ENCODE measurements at places on chromosomes 13 and 19.

DNA sequence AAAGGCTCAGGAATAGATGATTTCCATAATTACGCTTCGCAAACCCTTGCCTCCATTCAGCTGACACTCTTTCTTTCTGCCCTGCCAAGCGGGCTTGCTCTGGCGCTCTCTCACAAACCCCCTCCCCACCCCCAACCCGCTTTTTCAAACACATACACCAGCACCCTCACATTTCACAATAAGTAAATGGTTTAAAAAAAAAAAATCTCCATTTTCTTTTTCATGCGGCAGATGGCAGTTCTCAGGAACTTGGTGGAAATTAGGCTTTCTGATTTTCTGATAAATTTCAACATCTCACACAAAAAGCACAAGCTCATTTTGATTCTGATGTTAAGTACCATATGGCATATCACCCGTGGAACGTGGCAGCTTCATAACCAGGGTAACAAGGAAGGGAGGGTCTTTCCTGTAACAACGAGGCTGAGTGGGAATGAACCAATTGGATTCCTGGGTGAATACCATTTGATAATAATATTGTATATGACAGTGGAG lies 43.8 kb downstream of the C13orf42 start:
- DNase-seq = peak; percentile 88

GRCh38 chr13:42796747-42797356 lies 15.5 kb downstream of the FAM216B start:
- no peak for DNase-seq

DNA sequence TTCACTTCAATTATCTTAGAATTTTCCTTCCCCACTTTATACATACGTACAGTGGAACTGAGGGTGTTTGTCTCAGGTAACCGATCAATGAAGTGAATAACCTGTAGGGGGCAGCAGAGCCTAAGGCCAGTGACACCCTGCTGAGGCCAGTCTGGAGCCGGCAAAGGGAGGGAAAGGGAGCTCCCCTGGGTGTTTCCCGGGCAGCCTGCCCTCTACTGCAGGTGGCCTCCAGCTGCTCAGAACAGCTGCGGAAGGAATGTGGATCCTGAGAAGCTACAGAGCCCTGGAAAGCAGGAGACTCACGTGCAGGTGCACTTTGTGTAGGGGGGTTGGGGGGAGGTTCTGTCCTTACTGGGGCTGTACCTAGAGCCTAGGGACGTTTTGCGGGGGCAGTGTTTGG lies 832 bp upstream of the ZNF491 start:
- DNase-seq = peak; percentile 86

DNA sequence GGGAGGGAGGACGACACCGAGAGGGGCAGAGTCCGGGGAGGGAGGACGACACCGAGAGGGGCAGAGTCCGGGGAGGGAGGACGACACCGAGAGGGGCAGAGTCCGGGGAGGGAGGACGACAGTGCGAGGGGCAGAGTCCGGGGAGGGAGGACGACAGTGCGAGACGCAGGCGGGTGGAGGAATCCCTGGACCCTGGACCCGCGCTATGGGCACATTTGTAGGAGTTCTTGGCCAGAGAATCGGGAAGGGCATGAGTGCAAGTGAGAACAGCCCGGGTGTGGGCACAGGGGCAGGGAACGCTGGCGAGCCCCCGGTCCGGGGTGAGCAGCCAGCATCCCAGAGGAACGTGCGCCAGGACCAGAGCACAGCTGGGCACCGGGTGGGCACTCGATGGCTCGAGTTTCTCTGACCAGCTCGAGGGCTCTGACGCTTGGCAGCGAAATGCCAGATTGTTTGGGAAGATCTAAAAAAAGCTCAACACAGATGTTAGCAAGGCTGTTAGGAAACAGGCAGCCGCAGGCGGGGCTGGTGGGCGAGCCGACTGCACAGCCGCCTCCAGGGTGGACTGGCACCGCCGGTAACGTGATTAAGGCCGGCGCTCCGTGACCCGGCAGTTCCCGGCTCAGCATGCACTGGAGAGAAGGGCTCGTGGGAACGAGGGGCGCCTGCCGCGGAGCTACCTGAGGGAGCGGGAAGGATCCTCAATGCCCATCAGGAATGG lies 17.9 kb upstream of the C2CD4C start:
- DNase-seq = no peak

DNA sequence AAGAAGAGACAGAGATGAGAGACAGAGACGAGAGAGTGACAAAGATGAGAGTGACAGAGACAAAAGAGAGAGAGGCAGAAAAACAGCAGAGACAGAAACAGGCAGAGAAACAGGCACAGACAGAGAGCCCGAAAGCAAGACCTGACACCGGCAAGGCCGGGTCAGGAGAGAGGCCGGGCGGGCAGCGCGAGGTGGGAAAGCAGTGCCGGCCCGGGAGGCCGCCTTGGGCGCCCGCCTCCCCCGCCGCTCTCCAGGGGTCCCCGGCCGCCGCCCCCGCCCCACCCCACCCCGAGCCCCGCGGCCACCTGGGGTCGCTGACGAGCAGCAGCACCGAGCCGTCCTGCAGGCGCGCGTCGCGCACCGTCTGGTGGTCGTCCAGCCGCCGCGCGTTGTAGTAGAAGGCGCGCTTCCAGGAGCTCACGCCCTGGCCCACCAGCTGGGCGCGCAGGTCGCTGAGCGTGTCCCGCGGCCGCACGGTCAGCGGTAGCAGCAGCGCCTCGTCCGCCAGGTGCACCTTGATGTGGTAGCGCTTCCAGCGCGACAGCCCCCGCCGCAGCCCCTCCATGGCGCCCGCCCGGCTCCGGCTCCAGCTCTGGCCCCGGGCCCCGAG lies at the start of gene TINCR:
TSS of gene TINCR (minus strand) at position 594 of the 610 bp plus-strand sequence.
- no peak for DNase-seq

- DNase-seq = no peak
These were observed 88.6 kb downstream of the UBL3 start for GRCh38 chr13:29761815-29762214.

- DNase-seq = no peak
These were observed 9.1 kb downstream of the FEM1A start for GRCh38 chr19:4800591-4801081.

DNA sequence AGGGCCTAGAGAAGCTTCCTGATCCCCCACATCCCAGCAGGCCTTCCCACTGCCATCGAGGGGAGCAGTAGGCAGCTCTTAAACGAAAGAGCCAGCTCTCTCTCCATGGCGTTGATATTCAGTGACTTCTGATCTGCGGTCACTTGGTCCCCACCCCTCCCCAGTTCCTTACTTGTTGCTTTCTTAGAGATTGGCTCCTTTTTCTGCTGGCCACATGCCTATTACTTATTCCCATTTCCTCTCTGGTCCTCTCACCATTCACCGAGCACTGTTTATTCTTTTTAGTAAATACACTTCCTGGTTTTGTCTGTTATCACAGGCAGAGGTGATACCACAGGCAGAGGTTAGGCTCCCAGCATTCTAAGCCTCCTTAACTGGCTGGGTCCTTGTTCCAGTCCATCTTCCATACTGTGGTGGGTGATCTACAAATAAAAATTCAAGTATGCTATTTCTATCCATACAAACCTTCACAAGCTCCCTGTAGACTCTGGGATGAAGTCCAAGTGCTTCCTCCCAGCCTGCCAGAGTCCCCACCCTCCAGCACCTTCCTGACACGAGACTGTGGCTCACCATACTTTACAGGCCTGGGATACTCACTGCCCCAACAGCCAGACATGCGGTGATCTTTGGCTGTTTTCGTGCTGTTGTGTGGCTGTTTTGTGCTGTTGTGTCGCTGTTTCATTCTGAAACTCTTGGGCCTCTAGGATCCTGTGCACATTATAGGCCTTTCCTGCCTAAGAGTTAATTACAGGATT lies 315.9 kb downstream of the ATP8A2 start:
- DNase-seq = no peak

DNA sequence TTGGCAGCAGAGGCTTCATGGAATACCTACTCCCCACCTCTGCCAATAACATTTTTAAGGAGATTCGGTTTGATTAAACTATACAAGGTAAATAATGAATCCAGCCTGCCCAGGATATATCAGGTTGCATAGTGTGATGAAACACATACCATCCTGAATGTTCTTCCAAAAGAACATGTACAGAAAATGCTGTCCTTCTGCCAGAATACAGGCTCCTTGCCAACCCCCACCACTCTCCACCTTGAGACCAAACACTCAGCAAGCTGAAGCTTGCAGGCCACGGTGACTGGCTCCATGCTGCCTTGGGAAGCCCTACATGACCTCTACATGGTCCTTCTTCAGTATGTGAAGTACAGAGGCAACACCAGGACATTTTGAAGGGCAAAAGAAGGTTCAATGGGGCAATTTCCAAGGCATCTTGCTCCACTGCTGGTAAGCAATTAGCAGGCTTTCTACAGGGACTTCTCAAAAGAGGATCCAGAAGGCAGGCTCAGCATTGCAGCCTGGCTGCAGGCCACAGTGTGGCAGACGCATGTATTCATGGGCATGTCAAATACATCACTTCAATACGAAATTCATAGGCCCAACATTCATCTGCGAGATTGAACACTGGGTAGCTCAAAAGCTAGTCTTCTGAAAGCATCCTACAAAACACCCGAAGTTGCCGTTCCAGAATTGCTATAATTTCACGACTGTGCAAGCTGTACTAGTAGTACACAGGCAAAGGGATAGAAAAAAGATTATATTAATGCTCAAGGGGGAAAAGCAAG lies 62.4 kb upstream of the SERP2 start:
- DNase-seq = peak; percentile 99
